Activated CD4-positive, alpha-beta T cell treated with anti-CD3 and anti-CD28 coated beads, Interleukin-2, amount 10 ng/mL, durations not matched to agents 7 days and 5 days (primary cell): ENCODE measurements at places on chromosomes 5 and 9. TPM values are rescaled to one million over a fixed set of nuclear protein-coding genes. Genes with fewer than 3 reads are reported as not detected.

GRCh38 chr5:59424515-59424914, 469.0 kb downstream of the PDE4D start:
- no peak for DNase-seq

The PCDHB13 gene
- total RNA-seq = not detected

- no peak for DNase-seq
Observed at GRCh38 chr5:179786861-179787260, 6.9 kb upstream of the LTC4S start.

DNA sequence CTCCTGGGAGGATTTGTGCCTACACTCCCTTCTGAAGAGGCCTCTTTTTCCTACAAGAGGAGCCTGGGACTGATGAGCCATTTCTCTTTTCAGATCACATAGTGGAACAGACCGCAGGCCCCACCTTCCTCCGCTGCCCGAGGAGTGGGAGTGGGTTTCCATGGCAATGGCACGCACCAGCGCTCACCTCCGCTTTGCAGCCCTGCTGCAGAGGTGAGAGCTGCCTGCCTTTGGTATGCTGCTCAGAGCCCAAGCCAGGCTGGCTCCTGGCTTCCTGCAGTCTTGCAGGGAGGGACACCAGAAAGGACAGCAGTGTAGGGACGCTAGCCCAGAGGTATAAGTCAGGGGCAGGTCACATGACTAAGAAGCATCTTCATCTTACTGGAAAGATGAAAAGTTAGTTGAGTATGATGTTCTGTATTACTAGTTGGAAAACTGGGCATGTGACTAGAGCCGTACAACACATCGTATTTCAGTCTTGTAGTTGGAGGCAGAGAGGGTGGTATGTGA, 12.4 kb downstream of the PTTG1 start:
- DNase-seq = no peak

The SHOC1 gene
- total RNA-seq = not detected

- DNase-seq = no peak
Observed at GRCh38 chr5:78280261-78280660, 14.2 kb downstream of the AP3B1 start.

GRCh38 chr9:37286530-37287175, 135.8 kb upstream of the GRHPR start:
- DNase-seq = no peak

The LHFPL2 gene
- 0.15 TPM for total RNA-seq

DNA sequence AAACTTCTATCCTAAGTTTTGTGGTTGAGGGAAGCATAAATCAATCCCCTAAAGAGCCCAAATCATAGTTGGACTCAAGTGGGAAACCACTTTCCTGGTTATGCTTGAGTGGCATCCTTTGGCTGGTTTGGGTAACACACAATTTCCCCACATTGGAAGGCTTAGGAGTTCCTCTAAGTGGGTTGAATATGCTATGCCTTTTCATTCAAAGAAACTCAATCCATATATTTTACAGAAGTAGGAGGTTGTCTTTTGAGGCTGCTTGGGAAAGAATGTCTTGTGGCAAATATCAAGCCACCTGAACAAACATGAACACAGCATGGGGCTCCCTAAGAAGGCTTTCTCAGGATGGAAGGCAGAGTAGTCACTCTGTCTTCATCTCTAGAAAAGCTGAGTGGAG, 121.1 kb downstream of the SPATA31D1 start:
- no peak for DNase-seq

The TLX3 gene
- total RNA-seq = not detected

- no peak for DNase-seq
Observed at GRCh38 chr5:135367076-135367475, 32.0 kb downstream of the MACROH2A1 start.

The CSF1R gene
- 0.15 TPM for total RNA-seq

The SLCO6A1 gene
- total RNA-seq = not detected

- DNase-seq = no peak
Observed at GRCh38 chr5:175001876-175002645, 277.7 kb downstream of the MSX2 start.

DNA sequence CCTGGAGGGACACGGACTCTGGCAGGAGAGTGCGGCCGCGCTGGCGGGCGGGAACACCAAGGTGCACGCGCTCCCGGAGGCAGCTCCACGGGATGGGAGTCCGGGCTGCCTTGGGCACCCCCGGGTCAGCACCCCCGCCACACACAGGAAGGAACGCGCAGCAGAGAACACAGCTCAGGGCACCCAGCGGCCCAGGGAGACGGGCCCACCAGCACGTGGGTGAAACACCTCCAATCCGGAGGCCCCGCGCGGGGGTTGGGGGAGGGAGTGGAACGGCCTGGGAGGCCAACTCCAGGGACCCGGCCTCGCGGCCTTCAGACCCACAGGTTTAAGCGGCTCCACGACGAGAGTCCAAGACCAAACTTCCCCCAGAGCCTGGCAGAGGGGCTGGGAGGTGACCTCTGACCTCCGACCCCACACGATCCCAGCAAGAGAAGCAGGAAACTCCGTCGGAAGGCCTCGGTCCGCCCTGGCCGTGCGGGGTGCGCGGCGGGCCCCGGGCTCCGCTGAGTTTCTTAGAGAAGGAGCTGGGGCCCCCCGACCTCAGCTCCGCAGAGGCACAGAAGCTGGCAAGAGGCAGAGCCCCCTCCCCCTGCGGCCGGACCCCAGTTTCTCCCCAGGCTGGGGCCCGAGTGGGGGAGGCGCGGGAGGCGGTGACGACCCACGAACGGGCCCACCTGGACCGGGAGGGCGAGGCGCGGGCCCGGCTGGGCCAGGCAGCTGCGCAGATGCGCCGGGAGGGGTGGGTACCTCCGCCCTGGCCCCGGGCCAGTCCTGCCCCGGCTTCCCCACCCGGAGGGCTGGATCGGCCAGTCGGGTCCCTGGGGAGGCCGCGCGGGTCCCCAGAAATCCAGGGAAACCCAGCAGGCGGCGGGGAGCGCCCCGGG, 851 bp downstream of the NACC2 start:
- peak; percentile 39 for DNase-seq
